Brain microvascular endothelial cell (primary cell): ENCODE measurements at places on chromosomes 13 and 19.

- no peak for DNase-seq
Measured at GRCh38 chr19:51341976-51342580, at the start of gene VSIG10L. Gene VSIG10L, minus strand, starts transcription at chr19:51342139. Its CDS starts 15 bp downstream, at chr19:51342124.

DNA sequence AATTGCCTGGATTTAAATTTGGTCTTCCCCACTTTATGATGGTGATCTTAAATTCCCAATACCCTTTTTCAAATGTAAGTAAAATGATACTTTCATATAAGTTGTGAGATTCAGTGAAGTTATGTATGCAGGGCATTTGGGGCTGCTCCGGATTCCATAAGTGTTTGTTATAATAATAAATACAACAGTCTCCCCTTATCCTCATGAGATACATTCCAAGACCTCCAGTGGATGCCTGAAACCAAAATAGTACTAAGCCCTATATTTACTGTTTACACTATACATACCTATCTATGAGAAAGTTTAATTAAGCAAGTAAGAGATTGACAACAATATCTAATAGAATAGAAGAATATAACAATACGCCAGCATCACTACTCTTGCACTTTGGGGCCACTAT, 2237.8 kb downstream of the PCDH9 start:
- DNase-seq: peak; percentile 0

- DNase-seq: no peak
Measured at GRCh38 chr13:67138970-67139369, 91.2 kb downstream of the PCDH9 start.

DNA sequence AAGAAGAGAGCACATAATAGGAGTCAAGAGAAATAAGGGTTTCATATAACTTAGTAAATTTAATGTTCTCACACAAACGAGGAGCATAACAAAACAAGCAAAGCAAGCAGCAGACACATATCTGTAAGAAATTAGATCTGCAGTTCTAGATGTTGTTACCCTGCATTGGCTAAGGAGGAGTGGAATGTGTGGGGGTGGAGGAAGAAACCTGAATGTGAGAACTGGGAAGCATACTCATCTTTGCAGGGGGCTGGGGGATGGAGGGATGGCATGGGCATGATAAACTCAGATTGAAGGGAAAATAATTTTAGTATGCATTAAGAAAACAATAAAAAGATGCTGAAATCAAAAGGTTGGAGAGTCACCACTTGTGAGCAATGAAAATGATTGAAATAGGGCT, 255.0 kb downstream of the LIG4 start:
- no peak for DNase-seq

GRCh38 chr19:15316498-15316897, 15.8 kb downstream of the BRD4 start:
- DNase-seq: no peak

GRCh38 chr13:73146707-73147106, 87.9 kb downstream of the KLF5 start:
- no peak for DNase-seq

DNA sequence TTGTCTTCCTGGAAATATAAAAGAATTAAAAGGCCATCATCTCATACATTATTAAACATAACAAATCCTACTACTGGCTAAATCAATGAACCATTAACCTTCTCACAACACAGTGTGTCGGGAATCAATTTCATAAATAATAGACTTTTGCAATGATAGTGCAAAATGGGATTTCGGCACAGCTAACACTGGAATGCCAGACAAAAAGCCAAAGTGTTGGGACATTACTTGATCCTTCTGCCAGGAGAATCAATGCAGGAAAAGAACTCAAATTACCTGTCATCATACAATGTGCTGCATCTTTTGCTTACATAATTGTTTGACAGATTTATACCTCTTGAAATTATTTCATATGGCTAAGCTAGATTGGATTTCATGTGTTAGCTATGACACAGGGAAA, 334.3 kb downstream of the MTUS2 start:
- no peak for DNase-seq

GRCh38 chr19:43148233-43148632, 38.1 kb downstream of the PSG5 start:
- DNase-seq: peak; percentile 61

DNA sequence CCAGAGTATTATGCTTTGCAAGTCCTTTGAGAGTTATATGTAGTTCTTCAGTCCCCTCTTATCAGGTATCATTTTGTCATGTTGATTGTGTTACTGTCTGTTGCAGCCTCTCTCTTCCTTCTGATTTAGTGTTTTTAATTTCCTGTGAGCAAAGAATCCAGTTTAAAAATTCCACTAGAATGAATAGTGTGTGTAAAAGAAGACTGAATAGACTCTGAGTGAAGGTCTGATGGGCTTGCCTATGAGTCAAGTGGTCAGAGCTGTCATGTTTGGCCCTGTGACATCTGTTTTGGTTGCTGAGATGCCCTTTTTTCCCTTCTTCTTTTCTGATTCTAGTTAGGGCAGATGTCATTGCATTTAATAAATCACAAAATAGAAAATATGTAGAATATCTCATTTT, 23.3 kb upstream of the KCTD4 start:
- DNase-seq: peak; percentile 28

DNA sequence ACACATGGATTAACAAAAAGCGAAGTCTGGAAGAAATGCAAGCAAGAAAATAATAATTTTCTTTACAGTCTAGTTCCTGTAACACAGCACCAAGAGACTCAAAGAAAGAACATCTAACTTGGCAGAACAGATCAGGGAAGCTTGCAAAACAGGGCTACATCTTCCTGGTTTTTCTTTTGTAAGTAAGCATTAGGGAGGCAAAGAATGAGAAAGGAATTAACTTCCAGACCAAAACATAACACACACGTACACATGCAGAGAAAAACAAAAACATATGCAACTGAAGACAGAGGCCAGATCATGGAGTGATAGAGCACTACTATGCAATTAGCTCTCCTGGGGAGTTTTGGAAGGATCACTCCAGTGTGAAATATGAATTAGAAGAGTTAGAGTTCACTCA, 120.5 kb downstream of the DIAPH3 start:
- DNase-seq: no peak

- no peak for DNase-seq
Measured at GRCh38 chr13:41648314-41648935, 191.1 kb downstream of the RGCC start.

GRCh38 chr13:89740994-89741685, 1606.3 kb upstream of the MIR17HG start:
- DNase-seq: no peak

- DNase-seq: no peak
Measured at GRCh38 chr13:23953860-23954512, 56.7 kb upstream of the C1QTNF9B start.

DNA sequence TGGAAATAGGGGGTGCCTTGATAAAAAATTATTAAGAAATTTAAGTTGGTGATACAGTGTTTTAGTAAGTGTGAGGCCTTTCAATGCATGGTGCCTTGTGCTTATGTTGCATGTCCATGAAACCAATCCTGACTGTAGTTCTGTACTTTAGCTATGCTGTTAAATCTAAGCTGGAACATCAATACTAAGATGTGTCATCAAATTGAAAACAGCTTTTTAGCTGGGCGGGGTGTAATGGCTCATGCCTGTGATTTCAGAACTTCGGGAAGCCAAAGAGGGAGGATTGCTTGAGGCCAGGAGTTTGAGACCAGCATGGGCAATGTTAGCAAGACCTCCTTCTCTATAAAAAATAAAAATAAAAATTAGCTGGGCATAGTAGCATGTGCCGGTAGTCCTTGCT, 930.3 kb upstream of the PCDH9 start:
- no peak for DNase-seq

DNA sequence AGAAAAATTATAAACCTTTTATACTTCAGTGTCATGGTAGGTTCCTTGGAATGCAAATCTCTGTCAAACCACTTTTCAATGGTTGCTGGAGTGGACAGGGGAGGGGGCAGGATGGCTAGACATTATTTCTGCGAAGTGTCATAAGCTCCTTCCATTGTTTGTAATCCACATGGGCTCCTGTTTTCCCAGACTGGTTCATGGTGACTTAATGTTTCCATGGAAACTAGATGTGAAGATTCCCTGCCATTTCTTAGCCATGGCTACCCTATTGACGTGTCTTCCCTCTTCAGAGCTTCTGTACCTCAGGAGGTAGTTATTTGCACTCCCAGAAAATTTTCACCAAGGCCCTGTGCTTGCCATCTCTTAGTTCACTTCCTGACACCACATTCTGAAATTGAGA, 95.3 kb downstream of the UFM1 start:
- no peak for DNase-seq

DNA sequence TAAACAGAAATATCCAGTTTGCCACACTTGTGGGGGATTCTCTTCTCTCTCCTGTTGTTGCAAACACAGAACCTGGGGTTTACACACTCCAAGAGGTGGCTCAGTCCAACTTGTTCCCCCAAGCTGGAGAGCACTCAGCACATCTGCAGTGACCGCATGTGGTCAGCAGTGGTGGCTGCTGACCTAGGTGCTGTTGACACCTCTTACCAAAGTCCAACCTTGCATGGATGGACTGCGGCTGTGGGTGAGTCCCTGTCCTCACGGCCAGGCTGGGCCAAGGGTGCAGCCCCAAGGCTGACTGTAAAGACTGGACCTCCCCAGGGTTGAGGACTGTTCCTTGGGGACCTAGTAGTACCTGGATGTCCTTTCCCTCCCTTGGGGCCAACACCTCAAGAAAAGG, 6.1 kb downstream of the LRFN3 start:
- DNase-seq: no peak

GRCh38 chr19:58326914-58327726, at the start of gene ZSCAN22:
Gene ZSCAN22, plus strand, starts transcription at chr19:58326994. Its CDS starts 7,809 bp downstream, at chr19:58334803.
- DNase-seq: peak; percentile 97
